Esophagus squamous epithelium (tissue), 5 donors: ENCODE measurements at places on chromosomes 4 and X.

- DNase-seq = no peak
- H3K4me1 ChIP-seq = no peaks in the 10 kb centered on the region
- peak overlapping the region; percentile 26 for H3K27ac ChIP-seq
- H3K4me3 ChIP-seq = no peak overlapping the region
Observed at GRCh38 chr4:147707892-147708672, 23.8 kb upstream of the ARHGAP10 start.

GRCh38 chrX:95435198-95435597 lies 1249.4 kb upstream of the DIAPH2 start:
- H3K27ac ChIP-seq = no peak overlapping the region
- H3K27me3 ChIP-seq = no peaks in the 10 kb centered on the region
- no peaks in the 10 kb centered on the region for H3K36me3 ChIP-seq

DNA sequence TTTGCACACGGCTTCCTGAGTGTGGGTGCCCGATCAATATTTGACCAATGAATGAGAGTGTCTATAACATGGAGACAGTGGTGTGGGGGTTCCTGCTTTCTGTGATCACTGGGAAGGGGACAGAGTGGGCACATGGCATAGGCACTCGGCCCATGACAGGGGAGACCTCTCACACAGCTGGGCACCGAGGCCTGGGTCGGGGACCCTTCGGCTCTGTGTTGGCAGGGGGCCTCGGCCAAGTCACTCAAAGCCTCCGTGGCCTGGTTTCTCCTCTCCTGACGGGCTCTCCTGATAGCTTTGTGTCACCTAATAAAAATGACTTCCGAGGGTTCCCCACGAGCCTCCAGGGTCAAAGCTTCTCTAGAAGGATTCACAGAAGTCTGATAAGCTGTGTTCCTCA lies 43.9 kb upstream of the PSAPL1 start:
- no peaks in the 10 kb centered on the region for H3K36me3 ChIP-seq
- no peak overlapping the region for H3K4me3 ChIP-seq
- H3K27ac ChIP-seq = no peak overlapping the region
- no peaks in the 10 kb centered on the region for H3K27me3 ChIP-seq
- no peak for DNase-seq

DNA sequence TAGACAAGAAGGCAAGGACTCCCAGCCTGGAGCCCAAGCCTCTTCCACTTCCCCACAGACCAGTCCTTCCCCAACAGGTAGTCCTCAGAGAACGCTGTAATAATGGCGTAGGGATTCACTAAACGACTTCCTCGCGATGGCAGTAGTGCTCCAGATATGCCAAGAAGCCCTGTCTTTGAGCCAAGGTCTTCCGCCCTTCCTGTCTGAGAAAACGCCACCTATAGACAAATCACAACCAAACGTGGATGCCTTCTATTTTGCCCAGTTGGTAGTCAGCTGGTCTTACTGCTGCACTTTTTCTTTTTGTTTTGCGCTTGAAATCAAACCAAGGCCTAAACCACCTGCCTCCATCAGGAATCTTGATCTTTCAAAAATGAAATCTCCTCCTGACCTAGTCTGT lies 203.3 kb downstream of the OR13H1 start:
- no peaks in the 10 kb centered on the region for H3K4me1 ChIP-seq
- H3K27me3 ChIP-seq = no peaks in the 10 kb centered on the region
- H3K36me3 ChIP-seq = no peaks in the 10 kb centered on the region
- DNase-seq = no peak

GRCh38 chr4:118351851-118352827 lies 664 bp downstream of the PRSS12 start:
- DNase-seq = no peak
- peaks cover 63% of the 10 kb centered on the region for H3K27me3 ChIP-seq
- peak overlapping the region; percentile 80 for H3K4me3 ChIP-seq
- H3K36me3 ChIP-seq = no peaks in the 10 kb centered on the region

DNA sequence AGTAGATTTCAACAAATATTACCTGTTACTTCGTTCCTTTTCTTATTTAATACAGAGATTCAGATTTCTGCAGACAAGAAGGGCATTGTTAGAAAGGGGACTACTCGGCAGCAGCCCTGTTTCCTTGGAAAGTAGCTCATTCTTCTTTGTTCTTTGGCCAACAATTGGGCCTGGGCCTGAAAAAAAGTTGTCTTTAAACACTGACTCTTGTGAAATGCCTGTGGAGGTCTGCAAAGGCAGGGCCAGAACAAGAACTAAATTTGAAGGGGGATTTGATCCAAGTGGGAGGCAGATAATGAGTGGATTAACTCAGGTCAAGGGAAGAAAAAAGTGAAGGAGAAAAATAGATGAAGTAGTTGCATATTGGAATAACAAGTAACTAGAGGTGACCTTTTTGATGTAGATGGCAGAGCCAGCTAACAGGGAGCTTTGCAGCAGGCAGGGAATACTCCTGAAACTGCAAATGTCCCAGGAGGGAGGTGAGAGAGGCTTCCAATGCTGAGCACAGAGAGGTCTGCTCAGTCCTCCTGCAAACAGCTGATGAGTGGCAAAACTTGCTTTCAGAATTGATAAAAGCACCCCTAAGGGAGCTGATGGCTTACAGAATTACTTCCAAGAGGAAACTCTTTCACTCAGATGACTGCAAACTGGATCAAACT lies 393.2 kb upstream of the HS3ST1 start:
- no peaks in the 10 kb centered on the region for H3K27me3 ChIP-seq
- no peak for DNase-seq
- no peak overlapping the region for H3K27ac ChIP-seq
- no peaks in the 10 kb centered on the region for H3K4me1 ChIP-seq
- no peaks in the 10 kb centered on the region for H3K36me3 ChIP-seq
